Astrocyte (in vitro differentiated cells and primary cell): ENCODE measurements at places on chromosomes 13 and 19.

DNA sequence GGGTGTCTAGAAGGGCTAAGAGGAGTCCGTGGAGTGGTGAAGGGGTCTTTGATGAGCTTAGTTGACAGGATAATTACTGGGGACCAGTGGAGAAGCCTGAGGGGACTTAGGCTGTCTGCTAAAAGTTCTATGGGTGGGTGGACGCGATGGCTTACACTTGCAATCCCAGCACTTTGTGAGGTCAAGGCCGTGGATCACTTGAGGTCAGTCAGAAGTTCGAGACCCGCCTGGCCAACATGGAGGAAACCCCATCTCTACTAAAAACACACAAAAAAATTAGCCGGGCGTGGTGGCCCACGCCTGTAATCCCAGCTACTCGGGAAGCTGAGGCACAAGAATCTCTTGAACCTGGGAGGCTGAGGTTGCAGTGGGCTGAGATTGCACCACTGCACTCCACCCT, 2.8 kb upstream of the GSK3A start:
- no peak for DNase-seq

GRCh38 chr19:4641132-4641531, 1.8 kb downstream of the TNFAIP8L1 start:
- DNase-seq: no peak

GRCh38 chr19:45114116-45114515, 21.1 kb downstream of the PPP1R37 start:
- DNase-seq: no peak

- no peak for DNase-seq
These were observed 1.2 kb upstream of the FOXO1 start for GRCh38 chr13:40667622-40667978.

GRCh38 chr19:5788422-5788821, 2.5 kb downstream of the DUS3L start:
- DNase-seq: no peak

- peak; percentile 21 for DNase-seq
These were observed 785.6 kb upstream of the KLHL1 start for GRCh38 chr13:70893832-70894231.

GRCh38 chr13:43959291-43959690, 79.6 kb downstream of the LACC1 start:
- DNase-seq: no peak

DNA sequence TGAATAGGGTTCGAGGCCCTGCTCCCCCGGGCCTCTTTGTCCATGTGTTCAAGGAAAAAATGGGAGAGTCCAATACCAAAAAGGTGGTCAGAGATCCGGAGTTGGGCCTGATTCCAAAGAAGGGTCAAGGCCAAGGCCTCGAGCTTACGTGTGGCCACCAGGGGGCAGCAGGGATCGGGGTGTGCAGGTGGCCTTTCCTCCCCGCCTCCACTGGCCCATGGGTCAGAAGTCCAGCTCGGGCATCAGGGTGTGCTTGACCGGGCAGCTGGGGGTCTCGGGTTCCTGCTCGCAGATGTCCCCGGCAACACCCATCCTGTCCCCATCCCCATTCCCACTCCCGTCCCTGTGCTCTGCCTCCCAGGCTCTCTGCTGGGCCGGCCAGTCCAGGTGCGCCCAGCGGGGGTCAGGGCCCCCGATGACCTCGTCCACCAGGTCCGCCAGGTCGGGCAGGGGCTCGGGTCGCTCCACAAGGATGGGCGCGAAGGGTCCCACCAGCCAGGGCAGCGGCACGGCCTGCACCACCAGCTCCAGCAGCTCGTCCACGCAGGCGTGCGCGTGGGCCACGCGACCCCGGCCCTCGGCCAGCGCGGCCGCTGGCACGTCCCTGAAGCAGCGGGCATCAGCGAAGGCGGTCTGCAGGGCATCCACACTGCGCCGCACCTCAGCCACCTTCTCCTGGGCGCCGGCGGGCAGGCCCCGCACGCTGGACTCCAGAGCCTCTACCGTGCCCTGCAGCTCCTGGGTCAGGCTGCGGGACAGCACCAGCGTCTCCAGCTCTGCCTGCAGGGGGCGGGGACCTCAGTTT, 5.2 kb upstream of the PLIN4 start:
- DNase-seq: no peak

DNA sequence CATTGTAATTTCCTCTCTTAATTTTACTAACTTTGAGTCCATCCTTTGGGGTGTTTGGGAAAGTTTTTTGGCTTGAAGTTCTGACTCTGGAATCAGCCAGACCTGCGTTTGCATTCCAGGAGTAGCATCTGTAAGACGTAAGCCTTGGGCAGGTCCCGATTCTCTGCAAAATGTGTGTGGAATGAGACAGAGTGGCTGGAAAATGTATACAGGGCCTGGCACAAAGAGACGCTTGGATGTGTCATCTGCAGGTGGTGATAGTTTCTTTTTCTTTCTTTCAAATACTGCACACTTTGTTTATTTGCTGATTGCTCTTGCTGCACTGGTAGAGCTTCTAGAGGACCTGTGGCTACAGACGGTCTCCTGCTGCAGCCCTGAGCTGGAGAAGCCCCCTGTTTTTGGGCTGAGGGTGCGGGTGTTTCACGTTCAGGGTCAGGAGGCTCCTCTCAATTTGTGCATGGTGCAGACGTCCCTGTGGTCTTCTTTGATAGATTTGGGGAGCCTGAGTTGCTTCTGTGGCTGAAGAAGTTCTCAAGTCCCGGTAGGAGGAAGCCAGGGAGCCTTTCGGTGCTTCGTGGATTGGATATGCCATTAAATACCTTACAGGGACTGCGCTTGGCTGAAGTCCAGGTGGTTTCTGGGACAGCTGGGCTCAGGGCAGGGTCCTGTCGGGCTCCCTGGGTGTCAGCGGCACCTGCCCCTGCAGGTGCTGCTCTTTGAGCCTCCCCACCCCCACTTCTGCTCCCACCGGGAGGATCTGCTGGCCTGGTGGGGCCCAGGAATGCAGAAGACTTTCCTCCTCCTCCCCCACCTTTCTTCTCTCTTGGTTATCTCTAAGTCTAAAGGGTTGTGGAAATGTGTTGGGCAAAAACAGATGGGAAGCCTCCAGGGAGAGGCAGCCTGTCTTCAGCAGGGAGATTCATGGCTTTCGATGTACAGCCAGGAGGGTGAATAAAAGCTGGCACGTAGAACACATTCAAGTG, 44.0 kb upstream of the GAS6 start:
- peak; percentile 92 for DNase-seq

- DNase-seq: no peak
These were observed 65.3 kb downstream of the DCT start for GRCh38 chr13:94414141-94414540.

DNA sequence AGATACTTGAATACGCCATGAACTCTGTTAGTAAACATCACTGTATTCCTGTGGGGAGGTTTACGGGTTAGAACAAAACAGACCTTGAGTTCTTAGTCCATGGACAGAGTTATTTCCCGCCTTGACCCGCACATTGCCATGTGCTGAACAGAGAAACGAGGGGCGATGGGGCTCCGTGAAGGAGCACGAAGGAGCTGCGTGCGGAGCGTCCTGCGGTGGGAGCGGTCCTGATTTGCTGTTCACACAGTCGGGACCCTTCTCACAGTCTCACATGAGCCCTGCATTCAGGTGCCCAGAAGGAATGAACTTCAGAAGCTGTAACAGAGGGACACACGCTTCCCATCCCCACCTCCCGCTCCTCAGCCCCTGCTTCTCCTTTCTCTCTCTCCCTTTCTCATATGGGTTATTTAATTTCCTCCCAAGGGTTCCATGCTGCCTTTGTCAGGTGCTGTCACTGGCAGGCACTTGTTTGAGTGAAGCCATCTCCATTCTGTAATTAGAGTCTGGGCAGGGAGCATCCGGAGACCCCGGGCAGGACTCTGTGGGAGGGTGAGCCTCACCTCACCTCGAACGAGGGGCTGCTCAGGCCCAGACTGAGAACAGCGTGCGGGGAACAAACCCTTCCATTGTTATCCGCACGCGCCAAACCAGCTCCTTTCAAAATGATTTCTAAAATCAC, 76.9 kb downstream of the TEX29 start:
- no peak for DNase-seq

- peak; percentile 94 for DNase-seq
These were observed 719 bp downstream of the SUGP2 start for GRCh38 chr19:19032420-19033175.

- peak; percentile 20 for DNase-seq
These were observed 16.1 kb upstream of the USP29 start for GRCh38 chr19:57103573-57104277.

- DNase-seq: no peak
These were observed 887 bp downstream of the NDUFS7 start for GRCh38 chr19:1384478-1385110.

GRCh38 chr13:110328573-110328972, 21.5 kb downstream of the COL4A2 start:
- no peak for DNase-seq

DNA sequence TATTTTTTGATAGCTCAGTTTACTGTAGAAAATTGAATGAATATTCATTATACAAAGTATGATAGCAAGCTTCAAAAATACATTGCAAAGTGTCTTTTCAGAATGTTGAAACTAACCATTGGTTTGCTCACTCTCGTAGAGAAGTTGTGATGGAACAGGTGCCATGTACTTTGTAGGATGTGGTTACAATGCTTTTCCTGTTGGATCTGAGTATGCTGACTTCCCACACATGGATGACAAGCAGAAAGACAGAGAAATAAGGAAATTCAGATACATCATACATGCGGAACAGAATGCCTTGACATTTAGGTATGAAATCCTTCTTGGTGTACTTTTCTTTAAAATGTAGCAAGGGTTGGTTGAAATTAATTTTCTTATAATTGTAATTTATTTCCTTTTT, 30.5 kb downstream of the CDADC1 start:
- DNase-seq: no peak

GRCh38 chr19:35126624-35126959, 8.3 kb downstream of the LGI4 start:
- no peak for DNase-seq

GRCh38 chr19:3062165-3063105, at the start of gene TLE5:
TSS of gene TLE5 (minus strand) at chr19:3062495. CDS start at chr19:3062200, 295 bp downstream.
- DNase-seq: no peak

DNA sequence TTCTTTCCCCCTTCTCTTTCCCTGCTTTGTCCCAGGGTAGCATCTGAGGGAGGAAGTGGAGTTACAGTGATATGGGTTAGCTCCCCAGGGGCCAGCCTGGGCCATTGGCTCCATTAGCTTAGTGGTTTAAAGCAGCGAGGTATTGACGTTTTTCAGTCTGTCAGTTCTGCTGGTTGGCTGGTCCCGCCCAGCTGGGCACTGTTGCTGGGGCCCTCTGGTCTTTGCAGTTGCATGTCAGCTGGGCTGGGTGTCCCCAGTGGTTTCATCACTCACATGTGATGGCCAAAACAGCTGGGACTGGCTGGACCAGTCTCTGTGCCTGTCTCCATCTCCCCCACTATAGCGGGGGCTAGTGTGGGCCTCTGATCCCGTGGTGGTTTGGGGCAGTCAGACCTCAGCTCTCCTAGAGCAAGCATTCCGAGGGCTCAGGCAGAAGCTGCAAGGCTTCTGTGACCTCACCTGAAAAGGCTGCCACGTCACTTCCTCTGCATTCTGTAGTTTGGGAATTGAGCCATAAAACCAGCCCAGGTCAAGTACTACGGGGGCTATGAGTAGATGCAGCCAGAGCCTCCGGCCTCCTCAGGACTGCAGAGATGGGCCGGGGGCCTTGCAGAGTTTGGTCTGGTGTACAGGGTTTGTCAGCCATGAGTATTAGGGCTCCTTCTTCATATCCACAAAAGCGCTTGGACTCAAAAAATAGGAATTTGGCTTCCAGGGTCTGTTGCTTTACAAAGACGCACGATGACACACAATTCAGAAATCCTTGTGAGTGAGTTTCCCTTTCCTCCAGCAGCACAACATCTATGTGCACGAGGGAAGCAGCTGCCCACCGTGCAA, 30.0 kb downstream of the TSSK6 start:
- peak; percentile 55 for DNase-seq

GRCh38 chr13:101623470-101624209, 171.2 kb downstream of the ITGBL1 start:
- DNase-seq: no peak

- no peak for DNase-seq
These were observed 5.6 kb downstream of the RPS9 start for GRCh38 chr19:54206030-54206830.

- DNase-seq: no peak
These were observed 219.2 kb downstream of the ENOX1 start for GRCh38 chr13:43567608-43568007.

- no peak for DNase-seq
These were observed 4.6 kb downstream of the NECTIN2 start for GRCh38 chr19:44850641-44851109.

- DNase-seq: no peak
These were observed 2.1 kb downstream of the P2RY11 start for GRCh38 chr19:10113592-10113963.

DNA sequence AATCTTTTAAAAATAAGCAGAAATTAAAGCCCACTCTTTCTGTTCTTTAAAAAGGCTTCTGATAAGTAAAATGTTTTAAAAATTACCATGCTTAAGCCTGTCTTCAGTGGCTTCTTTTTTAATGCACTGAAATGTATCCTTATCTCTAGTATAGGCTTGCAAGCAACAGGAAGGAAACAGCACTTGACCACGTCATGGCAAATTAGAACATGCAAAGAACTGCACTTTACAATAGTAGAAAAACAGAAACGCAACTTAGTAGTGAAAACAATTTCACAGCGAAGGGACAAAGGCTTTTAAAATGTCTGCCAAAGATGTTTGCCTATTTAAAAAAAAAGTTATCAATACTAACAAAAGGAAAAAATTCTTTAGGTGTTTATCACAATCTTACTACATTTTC, 36.3 kb downstream of the ELF1 start:
- peak; percentile 68 for DNase-seq

DNA sequence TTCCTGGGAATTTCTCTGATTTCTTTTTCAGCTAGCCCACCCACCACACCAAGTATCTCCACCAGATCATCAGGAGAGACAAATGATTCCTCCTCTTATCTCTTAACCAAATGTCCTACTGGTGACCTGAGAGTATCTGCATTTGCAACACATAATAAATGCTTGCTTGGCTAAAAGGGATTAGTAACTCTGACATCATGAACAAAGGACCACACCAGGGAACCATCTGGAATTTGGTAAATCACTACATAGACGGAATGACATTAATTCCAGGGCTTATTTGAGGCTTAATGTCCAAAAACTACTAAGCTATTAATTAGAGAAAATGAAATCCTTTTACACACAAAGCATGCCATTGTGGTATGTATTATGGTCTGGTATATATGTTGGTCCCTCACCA, 139.0 kb downstream of the RAP2A start:
- no peak for DNase-seq
